IMR-90 (cell line): ENCODE measurements at places on chromosomes 13 and 19. TPM values are rescaled to one million over a fixed set of nuclear protein-coding genes. Genes with fewer than 3 reads are reported as not detected.

DNA sequence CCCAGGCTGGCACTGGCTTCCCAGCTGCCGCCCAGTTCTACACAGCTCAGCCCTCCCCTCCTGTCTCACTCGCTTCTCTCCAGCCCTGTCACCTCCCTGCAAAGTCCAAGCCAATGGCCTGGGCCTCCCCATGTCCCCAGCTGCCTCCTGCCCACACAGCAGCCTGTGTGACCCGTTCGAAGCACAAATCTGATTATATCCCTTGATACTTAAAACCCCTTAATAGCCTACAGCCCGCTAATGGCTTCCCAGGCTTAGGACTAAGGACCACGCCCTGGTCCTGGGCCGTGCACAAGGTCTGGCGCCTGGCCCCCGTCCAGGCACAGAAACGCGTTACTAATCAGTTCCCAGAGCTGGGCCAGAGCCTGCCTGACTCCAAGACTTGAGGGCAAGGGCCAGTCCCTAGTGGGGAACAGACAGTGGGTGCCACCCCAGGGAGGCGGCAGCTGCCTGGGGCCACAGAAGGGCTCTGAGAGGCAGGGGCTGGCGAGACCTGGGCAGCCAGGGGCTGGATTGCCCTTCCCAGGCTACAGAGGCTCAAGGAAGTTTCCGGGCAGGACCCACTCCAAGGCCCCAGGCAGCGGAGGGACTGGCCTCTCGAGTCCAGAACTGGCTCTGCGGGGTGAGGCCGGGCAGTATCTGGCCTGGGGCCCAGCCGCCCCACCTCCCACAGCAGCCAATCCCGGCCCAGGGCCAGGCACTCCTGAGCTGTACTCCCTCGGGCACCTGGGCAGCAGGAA is 10.4 kb downstream of the XAB2 start:
- no peak for DNase-seq

- DNase-seq: peak; percentile 45
Observed at GRCh38 chr19:43316591-43317319, 36.7 kb upstream of the CD177 start.

DNA sequence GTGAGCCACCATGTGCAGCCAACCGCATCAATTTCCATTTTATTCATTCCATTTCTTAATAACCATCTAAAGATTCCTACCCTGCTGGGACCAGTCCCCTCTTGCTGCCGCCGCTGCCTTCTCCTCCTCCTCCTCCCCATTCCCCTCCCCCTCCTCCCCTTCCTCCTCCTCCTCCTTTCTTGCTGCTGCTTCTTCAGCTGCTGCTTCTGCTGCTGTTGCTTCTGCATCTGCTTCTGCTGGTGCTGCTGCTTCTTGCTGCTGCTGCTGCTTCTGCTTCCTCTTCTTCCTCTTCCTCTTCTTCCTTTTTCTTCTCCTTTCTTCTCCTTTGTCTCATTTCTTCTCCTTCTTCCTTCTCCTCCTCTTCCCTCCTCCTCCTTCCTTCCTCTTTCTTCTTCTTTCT is 20.0 kb upstream of the SPRYD7 start:
- no peak for DNase-seq

DNA sequence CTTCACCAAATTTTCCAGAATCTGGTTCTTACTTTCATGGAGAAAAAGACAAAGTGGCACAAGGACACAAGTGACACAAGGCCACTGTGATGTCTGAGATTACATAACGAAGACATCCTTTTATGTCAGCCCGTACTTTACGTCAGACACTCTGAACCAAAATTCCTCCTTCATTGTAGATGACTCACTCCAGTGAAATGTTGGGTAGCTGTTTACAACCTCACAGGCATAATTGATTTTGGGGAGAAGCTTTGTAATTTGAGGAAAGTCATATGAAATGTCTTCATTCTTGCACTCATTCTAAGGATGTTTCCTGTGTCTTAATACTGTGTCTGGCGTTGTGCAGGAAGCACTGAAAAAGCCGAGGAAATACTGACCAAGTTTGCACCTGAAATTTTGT is 20.0 kb upstream of the LGALS14 start:
- DNase-seq: no peak

DNA sequence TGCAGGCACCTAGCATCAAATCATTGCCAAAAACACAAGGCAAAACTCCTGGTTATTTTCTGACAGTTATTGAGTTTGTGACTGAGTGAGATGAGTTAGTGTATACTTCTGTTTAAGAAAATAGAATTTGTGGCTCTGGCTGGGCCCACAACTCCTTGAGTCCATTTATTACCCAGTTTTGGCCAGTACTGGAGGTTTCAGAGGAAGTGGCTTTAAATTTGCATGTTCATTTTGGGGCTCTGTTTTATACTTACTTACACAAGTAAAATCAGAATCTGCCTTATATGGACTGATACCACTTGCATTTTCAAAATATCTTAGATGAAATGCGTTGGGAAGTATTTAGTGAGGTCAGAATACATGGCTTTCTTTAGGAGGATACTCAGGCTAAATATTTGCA is 29.0 kb downstream of the TNFSF11 start:
- no peak for DNase-seq

DNA sequence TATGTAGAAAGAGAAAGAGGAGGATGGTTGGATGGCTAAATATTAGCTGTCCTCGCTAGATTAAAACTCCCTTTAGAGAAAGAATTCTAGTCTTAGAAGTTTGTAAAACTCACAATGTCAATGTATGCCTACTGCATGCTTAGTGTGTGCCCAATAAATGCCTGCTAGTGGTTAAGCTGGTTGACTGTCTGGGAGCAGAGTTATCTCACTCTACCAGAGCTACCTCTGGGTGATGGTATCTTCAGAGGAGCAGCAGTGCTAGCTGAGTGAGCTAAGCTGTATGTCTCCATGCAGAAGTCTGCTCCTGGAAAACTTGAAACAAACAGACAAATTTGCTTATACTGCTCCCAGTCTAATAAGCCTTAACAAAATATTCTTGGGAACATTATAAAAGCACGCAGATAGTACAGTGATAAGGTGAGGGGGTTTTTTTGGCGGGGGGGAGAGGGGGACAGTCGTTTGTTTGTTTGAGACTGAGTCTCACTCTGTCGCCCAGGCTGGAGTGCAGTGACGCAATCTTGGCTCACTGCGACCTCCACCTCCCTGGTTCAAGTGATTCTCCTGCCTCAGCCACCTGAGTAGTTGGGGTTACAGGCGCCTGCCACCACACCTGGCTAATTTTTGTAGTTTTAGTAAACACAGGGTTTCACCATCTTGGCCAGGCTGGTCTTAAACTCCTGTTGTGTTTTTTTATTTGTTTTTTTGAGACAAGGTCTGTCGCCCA is 202.8 kb upstream of the TSC22D1 start:
- no peak for DNase-seq

- DNase-seq: no peak
Observed at GRCh38 chr13:81551036-81551435, 1210.1 kb upstream of the SPRY2 start.

- no peak for DNase-seq
Observed at GRCh38 chr13:55652657-55653056, 1488.1 kb upstream of the PRR20A start.

GRCh38 chr19:47096721-47097120 is 16.9 kb downstream of the ZC3H4 start:
- no peak for DNase-seq

DNA sequence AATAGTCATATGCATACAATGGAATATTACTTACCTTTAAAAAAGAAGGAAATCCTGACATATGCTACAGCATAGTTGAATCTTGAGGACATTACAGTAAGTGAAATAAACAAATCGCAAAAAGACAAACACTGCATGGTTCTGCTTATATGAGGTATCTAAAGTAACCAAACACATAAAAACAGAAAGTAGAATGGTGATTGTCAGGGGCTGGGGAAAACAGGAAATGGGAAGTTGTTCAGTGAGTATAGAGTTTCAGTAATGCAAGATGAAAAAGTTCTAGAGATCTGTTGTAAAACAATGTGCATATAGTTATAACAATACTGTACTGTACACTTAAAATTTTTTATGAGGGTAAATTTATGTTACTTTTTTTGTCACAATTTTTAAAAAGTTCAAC is 219.4 kb downstream of the KLF5 start:
- DNase-seq: no peak

DNA sequence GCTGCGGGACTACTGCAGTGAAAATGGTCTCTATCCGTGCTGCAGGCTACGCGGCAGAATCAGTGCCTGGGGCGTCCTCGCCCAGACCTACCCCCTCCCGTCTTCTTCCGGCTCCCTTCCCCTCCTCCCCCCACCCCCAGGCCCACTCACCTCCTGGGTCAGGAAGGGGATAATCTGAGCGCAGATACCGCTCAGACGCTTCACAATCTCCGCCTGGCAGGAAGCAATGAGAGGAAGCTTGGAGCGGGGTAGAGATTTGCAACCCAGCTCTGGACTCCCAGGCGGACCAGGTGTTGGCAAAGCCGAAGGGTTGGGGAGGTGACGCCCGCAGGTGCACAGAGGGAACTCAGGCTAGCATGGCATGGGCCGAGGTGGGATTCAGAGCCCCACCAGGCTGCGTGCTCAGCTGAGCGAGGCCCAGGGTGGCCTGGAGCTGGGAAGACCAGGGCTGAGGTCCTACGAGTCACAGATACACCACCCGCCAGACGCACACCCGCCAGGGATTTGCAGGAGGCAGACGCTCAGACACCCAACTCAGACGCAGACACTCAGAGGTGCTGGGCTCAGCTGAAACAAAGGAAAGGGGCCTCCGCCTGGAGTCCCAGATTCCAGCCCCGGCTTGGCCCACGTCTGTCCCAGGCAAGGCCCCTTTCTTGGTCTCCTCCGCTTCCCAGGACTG is 4.1 kb downstream of the TLE2 start:
- no peak for DNase-seq

- no peak for DNase-seq
Observed at GRCh38 chr13:77386046-77386445, 59.2 kb upstream of the MYCBP2 start.

- no peak for DNase-seq
Observed at GRCh38 chr19:18713550-18714117, 30.2 kb downstream of the CRTC1 start.

- DNase-seq: no peak
Observed at GRCh38 chr13:38713046-38713445, 26.2 kb downstream of the FREM2 start.

DNA sequence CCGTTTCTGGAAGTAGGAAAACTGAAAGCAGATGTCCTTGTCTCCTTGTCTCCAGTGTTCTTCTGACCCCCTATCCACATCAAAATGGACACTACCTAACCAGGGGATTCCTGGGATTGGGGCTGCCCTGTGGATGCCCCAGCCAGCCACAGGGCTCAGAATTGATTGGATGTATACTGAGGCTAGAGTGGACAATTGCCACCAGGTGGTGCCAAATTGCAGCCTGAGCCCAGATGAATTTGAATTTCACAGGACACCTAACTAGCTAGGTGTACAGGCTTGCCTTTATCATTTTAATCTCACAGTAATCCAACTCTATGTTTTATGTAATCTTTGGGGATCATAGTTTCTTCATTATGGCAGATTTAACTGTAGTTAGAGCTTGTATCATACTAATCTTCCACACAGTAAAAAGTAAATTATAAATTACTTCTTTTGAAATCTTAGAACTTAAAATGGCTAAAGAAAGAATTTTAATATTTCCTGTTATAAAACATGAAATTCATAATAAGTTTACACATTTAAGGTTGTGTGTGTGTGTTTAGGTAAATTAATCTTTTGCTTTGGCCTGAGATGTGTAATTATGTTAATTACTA is 58.0 kb downstream of the PIBF1 start:
- DNase-seq: peak; percentile 42

DNA sequence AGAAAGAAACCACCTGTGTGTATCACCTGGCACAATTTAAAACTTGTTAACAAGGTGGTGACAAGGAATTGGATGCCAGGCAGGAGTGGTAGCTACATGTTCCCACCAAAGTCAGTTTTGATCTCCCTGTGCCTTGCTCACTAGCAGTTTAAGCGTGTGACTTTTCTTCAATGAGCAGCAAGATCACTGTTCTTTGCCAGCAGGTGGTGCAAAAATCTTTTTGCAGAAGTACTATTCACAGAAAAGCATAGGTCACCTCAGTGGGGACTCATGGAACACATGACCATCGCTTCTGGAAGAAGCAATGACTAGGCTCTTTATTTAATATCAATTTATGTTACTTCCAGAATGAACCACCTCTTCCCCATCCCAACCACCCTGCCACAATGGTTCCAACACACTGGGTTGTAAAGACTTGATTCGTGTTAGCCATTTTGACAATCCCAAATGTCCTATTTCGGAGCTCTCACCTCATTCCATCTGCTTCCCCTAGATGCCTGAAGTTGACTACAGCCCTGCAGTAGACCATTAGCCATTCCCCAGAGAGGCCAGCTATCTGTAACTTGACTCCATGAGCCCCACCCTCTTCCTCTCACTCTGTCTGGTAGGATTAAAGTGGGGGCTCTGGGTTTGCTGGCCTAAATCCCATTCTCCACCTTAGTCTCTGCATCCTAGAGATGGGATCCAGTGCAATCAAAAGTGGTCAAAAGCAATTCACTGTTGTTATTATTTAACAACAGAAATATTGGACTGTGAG is 59.1 kb upstream of the TNFRSF19 start:
- peak; percentile 75 for DNase-seq

DNA sequence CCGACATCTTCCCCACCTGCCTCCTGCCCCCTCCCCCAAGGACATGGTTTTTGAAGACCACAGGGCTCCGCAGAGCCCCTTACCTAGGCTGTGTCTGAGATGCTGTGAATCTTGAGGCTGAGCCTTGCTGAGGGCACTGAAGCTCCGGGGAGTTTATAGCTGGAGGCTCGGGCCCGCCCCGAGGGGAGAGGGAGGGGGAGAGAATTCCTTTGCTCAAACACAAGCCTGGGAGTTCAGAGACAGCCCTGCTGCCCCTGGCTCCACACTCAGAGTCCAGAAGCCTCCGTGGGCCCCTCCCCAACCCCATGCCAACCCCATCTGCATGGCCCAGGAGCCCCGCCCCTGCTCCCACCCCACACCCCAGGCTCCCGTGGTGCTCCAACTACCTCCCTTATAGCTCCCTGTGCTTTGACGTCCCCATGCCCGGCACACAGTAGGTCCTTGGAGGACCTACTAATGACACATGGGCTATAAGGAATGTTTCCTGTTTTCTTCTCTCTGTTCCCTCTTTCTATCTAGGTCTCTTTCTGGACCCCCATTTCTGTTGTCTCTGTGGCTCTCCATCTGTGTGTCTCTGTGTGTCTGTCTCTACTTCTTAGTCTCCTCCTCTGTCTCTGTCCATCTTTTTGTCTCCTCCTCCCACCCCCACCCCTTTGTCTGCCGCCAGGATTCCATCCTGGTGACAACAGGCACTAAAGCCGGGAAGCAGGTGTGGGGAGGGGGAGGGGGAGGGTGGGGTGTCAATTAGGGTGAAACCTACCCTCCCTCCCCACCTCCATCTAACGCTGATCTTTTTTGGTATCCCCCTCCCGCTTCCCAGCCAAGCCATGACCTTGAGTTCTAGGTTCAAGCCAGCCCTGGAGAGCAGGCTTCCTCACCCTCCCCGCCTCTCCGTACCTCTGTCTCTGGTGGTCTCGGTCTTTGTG is at the start of gene TNNT1:
TNNT1 (minus strand) TSS at position 129 of the 926 bp plus-strand sequence. CDS start 2,049 bp downstream, outside the sequence.
- no peak for DNase-seq

The ZBTB32 gene
- not detected in 2 replicates for total RNA-seq

The CGB5 gene
- total RNA-seq: not detected in 2 replicates

The DNAAF3 gene
- total RNA-seq: 0.28 TPM in 1 of 2 replicates, not detected in the other

The ELOF1 gene
- total RNA-seq: 62.4 and 121 TPM in 2 replicates

The COG3 gene
- total RNA-seq: 31.9 and 34.2 TPM in 2 replicates

The TMEM59L gene
- total RNA-seq: under 0.01 and 0.28 TPM in 2 replicates

The ZNF528 gene
- 14.3 and 16.4 TPM in 2 replicates for total RNA-seq
